HEK293T (cell line): ENCODE measurements at places on chromosomes 16 and 17.
A peak's percentile ranks its signal among the peaks of the same experiment; 100 is the strongest.

DNA sequence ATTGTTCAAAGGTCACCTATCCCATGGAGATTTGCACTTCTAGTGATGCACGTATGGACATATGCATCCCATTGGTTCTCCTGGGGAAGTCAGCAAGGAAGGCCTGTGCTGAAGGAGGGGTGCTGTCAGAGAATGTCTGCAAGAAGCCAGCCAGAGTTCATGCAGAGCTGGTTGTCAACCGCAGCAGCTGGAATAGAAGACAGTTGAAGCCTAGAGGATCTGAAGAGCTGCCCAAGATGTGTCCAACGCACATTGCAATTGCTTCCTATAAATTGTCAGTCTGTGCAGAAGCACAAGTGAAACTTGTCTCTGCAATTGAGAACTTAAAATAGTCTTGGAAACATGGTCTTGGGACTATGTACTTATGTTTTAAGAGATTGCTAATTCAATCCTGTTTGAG, 82.1 kb upstream of the CNTNAP4 start:
- no peak for DNase-seq

- no peak for DNase-seq
These were observed 206.8 kb upstream of the SDK2 start for GRCh38 chr17:73851091-73851490.

GRCh38 chr16:11138769-11139325, 117.2 kb downstream of the SOCS1 start:
- DNase-seq, result no peak

GRCh38 chr16:47779201-47780016, 318.3 kb downstream of the PHKB start:
- DNase-seq, result no peak

- no peak for DNase-seq
These were observed 91.2 kb downstream of the GNAO1 start for GRCh38 chr16:56282451-56282850.

DNA sequence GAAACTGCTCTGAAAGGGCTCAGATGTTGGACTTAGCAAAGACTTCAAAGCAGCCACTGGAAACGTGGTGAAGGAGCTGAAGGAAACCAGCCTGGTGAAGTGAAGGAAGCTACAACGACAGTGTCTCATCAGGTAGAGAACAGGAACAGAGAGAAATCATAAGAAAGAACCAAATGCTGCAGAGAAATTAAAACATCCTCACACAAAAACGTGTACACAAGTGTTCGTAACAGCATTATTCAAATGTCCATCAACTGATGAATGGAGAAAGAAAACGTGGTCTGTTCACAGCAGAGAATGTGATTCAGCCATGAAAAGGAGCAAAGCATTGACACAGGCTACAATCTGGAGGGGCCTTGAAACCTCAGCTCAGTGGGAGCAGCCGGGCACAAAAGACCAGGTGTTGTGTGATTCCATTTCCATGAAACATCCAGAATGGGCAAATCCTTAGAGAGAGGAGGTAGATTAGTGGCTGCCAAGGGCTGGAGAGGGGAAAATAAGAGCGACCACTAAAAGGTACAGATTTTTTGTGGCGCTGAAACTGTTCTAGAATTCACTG, 26.9 kb downstream of the IFT140 start:
- DNase-seq, result no peak

DNA sequence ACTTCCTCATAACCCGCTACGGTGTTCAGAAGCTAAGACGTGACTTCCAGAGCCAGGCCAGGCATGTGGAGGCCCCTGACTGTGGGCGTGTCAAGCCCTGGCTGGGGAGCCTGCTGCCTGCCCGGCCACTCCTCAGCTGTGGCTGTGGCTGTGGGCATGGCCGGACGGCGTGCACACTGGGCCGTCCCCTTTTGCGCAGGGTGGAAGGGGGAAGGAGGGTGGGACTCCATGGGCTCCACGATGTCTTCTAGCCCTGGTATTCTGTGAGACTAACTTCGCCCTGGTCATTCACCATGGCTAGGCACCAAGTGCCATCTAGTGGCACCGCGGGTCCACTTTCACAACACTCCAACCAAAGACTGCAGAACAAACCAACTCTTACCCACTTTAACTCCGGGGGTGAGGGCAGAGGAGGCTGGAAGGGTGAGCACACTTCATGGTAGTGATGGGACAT, 67.9 kb downstream of the N4BP1 start:
- peak; percentile 35 for DNase-seq

DNA sequence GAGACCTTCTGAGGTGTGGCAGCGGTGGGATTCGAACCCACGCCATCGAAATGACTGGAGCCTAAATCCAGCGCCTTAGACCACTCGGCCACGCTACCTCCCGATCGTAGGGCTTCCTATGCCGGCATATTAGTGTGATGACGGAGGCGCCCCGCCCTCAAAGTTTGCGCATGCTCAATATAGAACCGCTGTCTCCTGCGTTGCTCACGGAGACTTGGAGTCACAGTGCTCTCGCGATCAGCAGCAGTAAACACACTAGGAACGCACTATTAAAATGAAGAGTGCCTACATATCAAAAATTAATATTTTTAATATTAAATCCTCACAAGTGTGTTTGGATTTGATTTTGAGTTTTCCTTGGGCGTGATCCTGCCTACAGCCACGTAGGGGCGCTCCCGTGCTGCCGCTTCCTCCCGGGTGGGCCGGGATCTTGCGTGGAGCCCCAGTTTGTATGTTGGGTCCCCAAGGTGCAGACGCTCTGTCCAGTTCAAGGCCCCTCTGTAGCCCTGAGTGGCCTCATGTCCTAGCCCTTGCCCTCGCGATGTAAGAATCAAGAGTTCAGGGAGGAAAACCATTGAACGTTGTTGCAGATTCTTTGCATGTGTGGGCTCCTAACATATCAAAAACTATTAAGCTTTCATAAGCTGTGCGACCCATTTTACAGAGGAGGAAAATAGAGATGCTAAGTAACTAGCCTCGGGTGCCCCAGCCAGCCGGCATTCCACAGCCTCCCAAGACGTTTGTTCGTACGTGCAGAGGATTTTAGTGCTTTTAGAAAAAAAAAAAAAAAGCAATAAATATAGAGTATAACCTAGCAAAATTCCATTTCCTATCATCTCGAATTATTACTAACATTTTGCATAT, 10.2 kb upstream of the EEF2K start:
- DNase-seq, result peak; percentile 73

GRCh38 chr17:50093807-50094206, 1.3 kb upstream of the PDK2 start:
- DNase-seq, result no peak

- DNase-seq, result no peak
These were observed 51.7 kb upstream of the SEC14L1 start for GRCh38 chr17:77089124-77089490.

GRCh38 chr16:76535-77272, 1.3 kb upstream of the MPG start:
- DNase-seq, result no peak

GRCh38 chr17:18933102-18934058, 18.6 kb upstream of the SLC5A10 start:
- no peak for DNase-seq

GRCh38 chr17:39709319-39709997, 9.6 kb downstream of the ERBB2 start:
- no peak for DNase-seq

GRCh38 chr16:65222049-65222448, 100.2 kb upstream of the CDH11 start:
- no peak for DNase-seq

GRCh38 chr16:29804020-29804419, 2.3 kb upstream of the MAZ start:
- no peak for DNase-seq
